ENCODE measurements at places on chromosomes 7 and 10.

- DNase-seq = no peak
Observed at GRCh38 chr7:15457990-15458955, 103.5 kb downstream of the AGMO start.

- DNase-seq = no peak
Observed at GRCh38 chr7:41584746-41585145, 118.1 kb downstream of the INHBA start.

DNA sequence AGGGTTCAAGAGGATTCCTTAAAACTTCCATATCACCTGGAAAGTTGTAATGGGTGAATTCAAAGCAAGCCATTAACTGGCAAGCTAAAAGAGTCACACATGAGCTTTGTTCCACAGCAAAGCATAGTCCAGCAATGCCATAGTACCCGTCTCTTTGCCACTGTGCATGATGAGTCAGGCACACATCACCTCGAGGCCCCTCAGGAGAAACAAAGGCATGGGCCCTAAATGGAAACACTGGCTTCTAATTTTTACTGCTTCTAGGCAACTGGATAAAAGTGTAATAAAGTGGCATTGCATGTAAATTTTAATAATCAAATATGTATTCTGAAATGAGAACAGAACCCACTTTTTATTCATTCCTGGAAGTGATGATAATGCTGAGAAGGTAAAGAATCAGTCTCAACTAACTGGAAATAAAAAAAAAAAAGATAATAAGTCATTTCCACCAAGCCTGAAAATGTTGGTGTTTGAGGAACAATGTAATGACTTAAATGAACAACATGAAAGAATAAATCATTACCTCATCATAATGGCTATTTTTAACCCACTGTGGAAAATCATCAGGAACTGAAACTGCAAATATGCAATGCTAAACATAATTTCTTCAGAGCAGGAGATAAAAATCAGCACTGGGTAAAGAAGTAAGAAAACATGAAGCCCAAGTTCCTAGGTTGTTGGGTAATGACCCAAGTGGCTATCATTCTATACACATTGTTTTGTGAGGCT, 104.9 kb downstream of the CDK6 start:
- no peak for DNase-seq

DNA sequence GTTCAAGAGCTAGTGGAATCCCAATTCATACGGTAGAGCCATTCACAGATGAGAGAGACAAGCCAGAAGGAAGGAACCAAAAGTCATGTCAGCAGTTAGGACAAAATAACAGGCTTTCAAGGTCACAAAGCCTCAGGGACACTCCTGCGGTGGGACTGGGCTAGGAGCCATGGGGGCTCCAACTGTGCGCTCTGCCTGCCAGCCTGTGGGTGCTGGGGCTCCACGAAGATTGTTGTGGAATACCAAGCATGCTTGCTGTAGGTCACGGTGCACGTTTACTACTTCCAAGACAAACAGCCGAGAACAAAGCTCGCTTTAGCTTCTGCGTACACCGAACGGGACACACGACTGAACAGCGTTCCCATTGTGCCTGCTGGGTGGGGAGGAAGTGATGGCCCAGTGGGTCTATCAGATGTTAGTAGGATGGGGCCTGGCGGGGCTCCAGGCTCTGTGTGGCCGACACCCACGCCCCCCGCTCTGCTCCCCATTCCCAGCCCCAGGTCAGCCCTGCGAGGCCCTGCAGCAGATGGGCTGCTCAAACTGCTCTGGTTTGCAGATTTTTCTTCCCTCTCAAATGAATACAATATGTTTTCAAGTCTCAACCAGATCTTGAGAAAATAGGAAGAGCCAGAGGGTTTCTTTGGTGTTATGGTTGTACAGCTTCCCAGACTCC, 158.9 kb downstream of the EGFR start:
- no peak for DNase-seq

- DNase-seq = no peak
Observed at GRCh38 chr10:13998163-13998835, 332.4 kb downstream of the FRMD4A start.

- DNase-seq = no peak
Observed at GRCh38 chr7:34544621-34545020, 113.4 kb upstream of the NPSR1 start.

- DNase-seq = no peak
Observed at GRCh38 chr7:112118581-112119566, 87.3 kb downstream of the DOCK4 start.

DNA sequence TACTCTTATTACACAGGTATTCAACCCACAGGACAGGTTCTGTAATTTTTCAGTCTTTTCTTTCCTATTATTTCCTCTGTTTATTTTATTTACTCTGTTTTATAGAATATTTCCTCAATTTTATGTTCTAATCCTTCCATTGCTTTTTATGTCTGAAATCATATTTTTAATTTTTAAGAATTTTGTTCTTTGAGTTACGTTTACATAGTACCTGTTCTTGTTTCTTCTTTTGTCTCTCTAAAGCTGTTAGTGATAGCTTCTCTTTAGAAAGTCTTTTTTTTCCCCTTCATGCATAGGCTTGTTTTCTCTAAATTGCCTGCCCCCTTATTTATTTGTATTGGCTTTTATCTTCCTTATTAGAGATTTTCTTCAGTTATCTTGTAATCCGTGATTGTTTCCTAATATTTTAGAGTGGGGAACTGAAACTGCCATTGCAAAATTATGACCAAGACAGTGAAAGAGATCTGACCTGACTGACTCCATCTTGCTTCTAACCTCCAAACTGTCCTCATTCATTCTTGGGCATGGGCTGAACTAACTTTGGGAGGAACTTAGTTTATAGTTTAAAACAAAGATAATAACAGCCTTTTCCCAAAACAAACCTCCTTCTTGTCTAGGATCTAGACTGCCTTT, 187.6 kb downstream of the PFKFB3 start:
- no peak for DNase-seq

- no peak for DNase-seq
Observed at GRCh38 chr10:43258211-43258561, 8.7 kb downstream of the RASGEF1A start.

- DNase-seq = no peak
Observed at GRCh38 chr7:114976666-114977065, 54.8 kb downstream of the MDFIC start.

DNA sequence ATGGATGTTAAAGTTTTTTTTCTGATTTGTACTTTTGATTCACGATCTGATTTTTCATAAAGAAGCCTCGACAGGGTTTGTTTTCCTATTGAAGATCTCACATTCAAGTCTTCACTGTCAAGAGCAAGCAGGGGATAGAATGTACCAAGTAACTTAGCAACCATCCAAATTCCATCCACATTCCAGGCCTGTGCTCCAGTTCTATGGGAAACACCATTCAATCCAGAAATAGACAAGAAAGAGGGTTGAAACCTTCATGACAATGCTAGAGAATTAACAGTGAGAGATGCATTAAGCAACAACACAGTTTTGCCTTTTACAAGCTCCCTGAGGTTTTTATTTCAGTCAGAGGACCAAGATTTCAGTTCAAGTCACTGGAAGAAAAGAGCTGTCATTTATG, 300.2 kb downstream of the NEBL start:
- no peak for DNase-seq

GRCh38 chr10:43090188-43090587, 13.3 kb downstream of the RET start:
- DNase-seq = no peak

- no peak for DNase-seq
Observed at GRCh38 chr10:15451137-15452094, 80.3 kb upstream of the FAM171A1 start.

GRCh38 chr10:78763651-78764395, 304.9 kb upstream of the ZMIZ1 start:
- DNase-seq = no peak

DNA sequence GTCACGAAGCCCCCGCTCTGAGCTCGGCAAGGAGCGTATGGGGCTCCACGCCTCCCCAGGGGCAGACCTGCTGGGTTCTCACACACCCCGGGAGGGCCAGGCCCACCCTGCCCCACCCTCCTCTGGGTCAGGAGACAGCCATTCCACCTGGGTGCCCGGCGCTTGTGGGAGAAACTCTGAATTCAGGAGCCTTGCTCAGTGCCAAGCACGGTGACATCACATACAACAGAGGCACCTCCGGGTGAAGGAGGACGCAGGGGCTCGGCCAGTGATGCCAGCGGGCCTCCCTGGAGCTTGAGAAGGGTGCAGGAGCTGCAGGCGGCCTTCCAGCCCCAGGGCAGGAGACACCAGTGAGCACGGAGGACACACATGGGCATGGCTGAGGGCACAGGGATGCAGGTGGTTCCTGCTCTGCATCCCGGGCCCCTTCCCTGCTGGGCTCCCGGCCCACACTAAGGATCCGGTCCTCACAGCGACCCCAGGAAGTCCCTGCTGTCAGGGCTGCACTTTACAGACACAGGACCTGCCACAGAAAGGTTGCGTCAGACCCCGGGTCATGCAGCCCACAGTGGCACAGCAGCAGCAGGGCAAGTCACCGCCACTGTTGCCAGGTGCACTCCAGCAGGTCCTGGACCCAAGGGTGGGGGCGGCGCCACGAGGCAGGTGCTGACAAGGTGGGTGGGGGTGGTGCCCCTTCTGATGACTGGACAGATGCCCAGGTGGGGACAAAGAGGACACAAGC, 108.0 kb downstream of the MAD1L1 start:
- DNase-seq = no peak

DNA sequence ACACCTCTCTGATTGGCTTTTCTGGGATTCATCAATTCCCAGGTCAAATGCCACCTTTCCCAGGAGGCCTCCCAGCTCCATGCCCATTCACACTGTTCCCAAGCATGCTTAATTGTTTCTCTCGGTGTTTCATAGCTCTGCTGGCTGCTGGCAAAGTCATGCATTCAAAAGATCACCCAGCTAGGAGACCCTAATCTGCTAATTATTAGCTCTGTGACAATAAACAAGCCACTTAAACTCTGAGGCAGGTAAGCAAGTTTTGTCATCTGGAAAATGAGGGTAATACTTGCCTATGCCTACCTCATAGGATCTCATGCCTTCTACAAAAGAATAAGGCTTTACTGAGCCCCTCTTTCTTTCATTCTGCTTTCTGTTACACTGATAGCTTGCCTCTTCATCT, 828 bp upstream of the KEL start:
- DNase-seq = no peak

- DNase-seq = no peak
Observed at GRCh38 chr7:128170461-128170860, 70.6 kb upstream of the LEP start.

DNA sequence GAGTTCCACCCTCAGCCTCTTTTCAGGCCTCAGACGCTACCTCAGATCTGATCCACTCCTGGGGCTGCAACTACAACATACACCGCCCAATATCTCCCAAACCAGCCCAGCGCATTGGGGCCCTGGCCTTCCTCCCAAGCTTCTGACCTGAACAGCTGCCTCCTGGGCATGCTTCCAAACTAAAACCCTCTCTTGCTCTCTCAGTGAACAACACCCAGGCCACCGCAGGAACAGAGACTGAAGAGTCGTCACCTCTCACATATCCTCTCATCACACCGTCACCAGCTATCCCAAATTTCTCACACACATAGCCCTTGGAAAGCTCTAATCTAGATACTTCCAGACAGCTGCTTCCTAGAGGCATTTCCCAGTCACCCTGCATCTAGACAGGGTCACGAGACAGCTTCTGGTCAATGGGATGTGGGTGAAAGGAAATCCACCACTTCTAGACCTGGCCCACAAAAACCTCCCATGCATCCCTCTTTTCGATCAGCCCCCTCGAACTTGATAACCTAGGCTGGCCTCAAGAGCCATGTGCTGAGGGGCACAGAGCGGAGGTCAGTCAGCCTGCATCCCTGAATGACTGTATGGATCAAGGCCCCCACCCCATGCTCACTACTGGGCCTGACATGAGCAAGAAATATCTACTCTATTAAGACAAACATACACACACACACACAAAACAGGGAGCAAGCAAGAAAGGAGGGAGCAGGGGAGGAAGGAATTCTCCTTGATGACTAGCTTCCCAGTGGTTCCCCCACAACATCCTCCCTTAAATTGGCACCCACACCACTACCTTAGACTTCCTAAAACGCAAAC, 1.8 kb downstream of the PARP12 start:
- peak; percentile 14 for DNase-seq

GRCh38 chr10:23373156-23373555, 28.6 kb upstream of the C10orf67 start:
- DNase-seq = no peak

DNA sequence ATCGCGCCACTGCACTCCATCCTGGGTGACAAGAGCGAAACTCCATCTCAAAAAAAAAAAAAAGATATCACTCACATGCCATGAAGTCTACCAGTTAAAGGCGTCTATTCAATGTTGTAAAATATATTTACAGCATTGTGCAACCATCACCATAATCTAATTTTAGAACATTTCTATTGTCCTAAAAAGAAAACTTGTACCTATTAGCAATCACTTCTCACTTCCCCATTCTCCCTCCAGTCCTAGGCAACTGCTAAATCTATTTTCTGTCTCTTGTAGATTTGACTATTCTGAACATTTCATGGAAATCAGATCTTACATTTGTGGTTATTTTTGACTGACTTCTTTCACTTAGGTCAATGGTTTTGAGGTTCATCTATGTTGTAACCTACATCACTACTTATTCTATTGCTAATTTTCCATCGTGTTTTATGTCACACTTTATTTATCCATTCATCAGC, 25.2 kb upstream of the OTUD1 start:
- no peak for DNase-seq

DNA sequence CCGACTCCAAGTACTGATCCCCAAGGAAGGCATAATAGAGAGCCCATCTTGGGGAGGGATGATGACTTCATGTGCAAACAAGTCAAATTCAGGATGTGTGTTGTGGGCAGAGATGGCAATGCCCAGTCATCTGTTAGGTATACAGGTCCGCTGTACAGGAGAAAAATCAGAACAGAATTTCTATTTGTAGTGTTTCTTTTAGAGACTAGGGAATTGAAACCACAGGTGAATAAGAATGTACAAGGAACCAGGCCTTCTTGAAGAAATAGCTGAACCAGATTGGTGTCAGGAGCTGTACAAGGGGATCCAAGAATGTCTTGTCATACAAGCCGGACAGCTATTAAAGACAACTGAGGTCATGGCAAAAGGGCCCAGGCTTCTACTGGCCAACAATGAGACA, 147.9 kb downstream of the PFKFB3 start:
- DNase-seq = no peak

DNA sequence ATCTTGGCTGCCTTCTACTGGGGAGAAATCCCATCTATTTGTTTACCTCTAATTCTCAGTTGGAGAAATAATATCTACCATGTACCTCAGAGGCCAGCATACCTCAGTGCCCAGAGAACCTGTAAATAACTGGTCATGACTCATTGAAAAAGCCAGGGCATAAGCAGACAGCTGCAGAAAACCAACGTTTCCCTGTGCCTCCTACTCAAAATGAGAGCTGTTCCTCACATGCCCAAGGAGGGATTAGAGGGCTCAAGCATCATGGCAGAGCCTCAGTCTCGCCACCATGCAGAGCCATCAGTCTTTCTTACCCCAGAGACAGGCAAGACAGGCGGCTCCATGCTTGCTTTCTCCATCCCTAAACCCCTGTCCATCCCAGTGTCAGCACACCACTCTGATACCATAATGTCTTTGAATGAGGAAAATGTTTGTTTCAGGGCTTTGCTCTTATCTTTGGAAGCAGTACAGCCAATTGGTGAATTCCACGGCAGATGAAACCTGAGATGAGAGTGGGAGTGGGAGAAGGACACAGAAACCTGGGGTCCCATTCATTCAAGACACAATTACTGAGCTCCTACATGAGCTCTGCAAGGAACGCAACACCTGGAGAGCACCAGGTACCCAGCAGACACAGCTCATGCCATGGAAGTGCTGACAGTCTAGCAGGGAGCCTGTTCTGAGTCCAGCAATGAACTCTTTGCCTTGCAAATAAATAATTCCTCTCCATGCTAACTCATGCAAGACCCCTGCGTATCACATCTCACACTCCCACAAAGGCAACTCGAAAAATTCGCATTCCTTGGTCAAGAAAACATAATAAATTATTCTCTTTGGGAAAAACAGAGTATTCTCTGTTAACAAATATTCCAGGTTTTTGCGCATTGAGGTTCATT, 21.1 kb downstream of the PON1 start:
- no peak for DNase-seq

All from ACHN (cell line).